ENCODE measurements at places on chromosomes 16 and 17.

- DNase-seq: no peak
Observed at GRCh38 chr17:66422186-66422585, 119.8 kb downstream of the PRKCA start.

DNA sequence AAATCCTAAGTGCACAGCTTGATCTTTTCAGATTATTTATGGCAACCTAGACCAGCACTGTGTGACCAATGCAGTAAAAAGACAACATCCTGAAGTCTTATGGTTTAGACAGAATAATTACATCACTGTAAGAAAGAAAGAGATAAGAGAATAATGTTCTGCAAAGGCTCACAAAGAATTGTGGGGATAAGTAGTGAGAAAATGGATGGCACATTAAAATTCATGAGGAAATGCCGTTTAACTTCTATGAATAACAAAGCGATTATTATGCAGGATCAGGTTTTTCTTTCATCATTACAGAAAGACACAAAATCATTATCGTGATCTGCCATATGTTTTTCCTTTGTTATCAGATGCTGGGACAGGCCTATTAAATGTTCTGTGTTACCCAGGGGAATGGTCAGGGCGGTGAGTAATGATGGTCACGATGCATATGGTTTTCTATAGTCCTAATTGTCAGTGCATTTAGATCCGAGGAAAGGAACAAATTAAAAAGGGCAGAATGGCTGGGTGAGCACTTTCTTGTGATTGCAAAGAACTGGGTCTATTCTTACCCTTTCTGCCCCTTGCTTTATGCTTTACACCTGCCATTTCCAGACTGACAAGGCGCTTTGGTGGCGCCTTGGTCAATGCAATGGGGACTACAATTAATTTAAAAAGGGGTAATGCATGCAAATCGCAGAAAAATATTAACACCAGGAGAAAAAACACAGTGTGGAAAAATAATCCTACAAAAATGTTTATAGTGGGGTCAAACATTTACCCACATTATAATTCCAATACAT is 18.1 kb upstream of the DHX40 start:
- no peak for DNase-seq

GRCh38 chr17:8332688-8333087 is 7.0 kb upstream of the ODF4 start:
- no peak for DNase-seq

GRCh38 chr17:43418441-43419374 is 19.9 kb downstream of the ARL4D start:
- DNase-seq: no peak

- DNase-seq: no peak
Observed at GRCh38 chr16:47939680-47940079, 216.1 kb downstream of the ABCC12 start.

DNA sequence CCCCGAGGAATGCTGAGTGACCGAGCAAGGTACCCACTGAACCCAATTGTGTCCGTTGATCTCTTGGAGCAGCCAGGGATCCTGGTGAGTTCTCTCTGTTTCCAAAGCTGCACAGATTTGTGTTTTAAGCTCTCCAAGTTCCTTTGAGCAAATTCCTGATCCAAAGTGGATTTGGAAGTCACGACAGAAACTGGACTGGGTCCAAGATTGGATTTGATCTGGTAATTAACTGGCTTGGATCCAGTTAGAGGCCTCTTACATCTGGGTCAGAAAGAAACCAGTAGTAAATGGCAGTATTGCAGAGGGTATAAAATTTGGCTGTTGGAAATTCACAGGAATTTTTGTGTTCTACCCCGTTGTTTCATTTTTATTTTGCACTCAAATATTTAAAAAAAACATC is 119.5 kb downstream of the PMP22 start:
- no peak for DNase-seq

- DNase-seq: no peak
Observed at GRCh38 chr17:79684132-79684985, 46.4 kb upstream of the ENPP7 start.

GRCh38 chr17:19513897-19514488 is 19.7 kb upstream of the SLC47A1 start:
- DNase-seq: peak; percentile 40

- no peak for DNase-seq
Observed at GRCh38 chr16:67667453-67667816, 821 bp downstream of the C16orf86 start.

GRCh38 chr17:71176928-71177443 is 943.8 kb upstream of the SOX9 start:
- DNase-seq: no peak

DNA sequence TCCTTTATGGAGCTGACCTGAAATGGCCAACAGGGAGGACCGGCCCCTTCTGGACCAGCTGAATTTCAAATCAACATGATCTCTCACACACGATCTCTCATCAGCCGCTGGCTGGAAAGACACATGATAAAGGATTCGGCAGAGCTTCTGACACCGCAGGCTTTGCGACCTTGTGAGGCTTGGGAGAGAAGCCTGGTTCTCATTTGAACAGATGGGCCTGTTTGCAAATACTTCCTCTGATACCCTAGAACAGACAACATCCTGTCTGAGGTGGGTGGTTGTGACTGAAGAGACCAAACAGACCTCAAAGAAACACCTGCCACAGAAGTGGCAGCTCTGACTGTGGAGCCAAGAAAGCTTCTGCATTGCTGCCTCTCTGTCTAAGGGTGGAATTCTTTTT is 77.9 kb upstream of the SDK2 start:
- peak; percentile 6 for DNase-seq

DNA sequence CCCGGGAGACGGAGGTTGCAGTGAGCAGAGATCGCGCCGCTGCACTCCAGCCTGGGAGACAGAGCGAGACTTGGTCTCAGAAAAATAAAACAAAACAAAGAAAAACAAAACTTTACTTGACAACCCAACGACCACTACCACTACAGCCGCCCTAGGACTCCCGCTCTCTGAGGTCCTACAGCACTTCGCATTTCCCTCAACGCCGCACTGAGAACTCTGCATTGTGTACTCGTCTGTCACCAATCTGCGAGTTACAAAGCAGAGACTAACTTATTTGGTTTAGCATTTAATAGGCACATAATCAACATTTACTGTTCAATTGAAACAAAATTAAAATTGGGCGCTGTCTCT is 479 bp upstream of the ZNF207 start:
- no peak for DNase-seq

DNA sequence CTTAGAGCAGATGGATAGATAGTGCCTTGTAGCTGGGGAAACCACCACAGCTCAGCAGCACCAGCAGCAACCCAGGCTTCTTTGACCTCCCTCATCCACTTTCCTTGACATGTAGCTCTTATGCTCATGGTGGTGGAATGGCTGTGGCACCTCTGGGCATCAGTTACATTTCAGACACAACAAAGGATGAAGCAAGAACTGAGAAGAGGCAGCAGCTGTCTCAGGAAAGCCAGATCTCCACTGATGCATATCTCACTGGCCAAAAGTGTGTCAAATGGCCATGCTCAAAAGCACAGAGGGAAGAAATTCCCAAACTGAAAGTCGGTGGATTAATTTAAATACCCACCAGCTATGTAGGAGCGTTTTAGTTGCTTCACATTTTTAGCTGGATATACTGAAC is 671.4 kb upstream of the SALL1 start:
- no peak for DNase-seq

DNA sequence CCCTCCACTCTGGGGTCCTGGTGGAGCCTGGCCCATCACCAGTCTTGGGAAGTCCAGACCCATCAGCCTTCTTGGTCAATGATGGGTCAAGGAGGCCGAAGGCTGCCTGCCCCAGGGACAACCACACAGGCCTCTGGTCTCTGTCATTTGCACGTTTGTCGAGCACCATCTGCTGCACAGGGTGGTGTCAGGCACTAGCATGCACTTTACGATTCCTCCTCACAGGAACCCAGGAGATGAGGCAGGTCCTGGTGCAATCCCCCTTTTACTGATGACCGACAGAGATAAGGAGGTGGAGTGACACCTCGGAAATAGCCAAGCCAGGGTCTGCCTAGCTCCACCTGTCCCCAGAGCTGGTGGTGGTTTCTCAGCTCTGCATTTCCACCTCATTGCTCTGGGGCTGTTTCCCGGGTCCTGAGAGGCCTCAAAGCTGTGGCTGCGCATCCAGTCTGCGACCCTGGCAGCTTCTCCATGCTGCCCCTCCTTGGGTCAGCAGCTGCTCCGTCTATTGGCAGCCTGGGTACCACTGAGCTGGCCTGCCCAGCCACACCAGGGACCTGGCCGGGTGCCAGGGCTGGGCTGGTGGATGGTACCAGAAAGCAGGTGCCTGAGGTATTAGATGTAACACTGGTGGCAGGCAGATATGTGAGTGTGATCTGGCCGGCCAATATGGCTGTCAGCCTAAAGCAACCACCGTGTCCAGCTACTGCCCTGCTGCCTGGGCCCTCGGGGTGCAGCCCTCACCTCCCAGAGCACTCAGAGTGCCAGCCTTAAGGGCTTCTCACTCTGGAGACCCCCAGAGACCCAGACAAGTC is 10.0 kb downstream of the MMP15 start:
- DNase-seq: no peak

- DNase-seq: no peak
Observed at GRCh38 chr16:71453036-71453435, 9.0 kb downstream of the ZNF23 start.

DNA sequence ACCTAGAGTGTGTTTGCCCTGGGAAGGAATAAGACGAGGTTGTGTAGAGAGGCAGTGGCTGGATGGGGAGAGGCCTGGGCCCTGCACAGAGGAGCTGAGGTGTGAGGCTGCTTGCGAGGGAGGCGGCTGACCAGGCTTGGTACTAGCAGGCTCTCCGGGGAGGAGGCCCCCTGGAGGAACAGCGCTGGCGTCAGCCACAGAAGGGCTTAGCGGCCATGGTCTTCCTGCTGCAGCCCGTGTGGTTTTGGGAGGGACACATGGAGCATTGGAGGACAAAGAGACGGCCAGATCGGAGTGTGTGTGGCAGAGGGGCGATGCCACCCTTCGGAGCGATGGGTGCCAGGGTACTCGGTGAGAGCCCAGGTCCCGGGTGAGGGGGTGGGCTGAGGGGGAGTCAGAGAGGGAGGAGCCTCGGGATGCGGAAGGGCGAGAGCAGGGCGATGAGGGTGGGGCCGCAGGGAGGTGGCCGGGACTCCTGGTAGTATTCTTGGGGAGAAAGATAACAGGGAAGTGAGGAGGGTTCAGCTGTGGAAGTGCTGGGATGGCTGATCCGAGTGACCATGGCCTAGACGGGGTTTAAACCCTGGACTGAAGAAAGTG is 8.3 kb downstream of the BANP start:
- DNase-seq: no peak

GRCh38 chr17:45042346-45043120 is 8.9 kb downstream of the DCAKD start:
- no peak for DNase-seq

DNA sequence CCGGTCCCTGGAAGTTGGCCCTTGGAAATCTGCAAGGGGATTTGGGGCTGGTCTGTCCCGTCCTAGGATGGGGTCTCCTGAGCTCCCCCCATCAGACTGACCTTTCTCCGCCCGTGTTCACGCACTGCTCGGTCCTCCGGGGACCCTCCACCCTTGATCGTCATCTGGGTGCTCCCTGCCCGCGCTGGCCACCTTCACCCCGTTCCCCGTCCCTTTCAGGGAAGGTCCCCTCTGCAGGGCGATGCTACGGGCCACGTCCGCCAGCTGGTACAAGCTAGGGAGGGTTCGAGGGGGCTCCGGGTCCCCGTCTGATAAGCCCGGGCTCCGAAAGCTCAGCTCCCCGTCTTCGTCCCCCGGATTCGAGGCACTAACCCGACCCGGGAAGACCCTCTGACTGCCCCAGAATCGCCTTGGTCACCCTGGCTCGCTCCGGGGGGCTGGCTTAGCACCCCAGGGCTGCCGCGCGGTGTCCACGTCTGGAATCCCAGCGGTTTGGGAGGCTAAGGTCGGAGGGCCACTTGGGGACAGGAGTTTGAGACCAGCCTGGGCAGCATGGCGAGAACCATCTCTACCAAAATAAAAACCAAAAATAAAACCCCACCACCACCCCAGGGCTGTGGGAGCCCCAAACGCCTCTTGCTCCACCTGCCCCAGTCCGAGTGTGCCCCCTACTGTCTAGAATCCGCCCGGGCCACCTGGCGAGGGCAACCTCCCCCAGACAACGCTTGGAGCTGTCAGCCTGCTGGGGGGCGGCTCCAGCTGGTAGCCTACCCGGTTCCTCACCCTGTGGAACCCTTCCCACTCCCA is 1.1 kb upstream of the SLC43A2 start:
- DNase-seq: peak; percentile 29

DNA sequence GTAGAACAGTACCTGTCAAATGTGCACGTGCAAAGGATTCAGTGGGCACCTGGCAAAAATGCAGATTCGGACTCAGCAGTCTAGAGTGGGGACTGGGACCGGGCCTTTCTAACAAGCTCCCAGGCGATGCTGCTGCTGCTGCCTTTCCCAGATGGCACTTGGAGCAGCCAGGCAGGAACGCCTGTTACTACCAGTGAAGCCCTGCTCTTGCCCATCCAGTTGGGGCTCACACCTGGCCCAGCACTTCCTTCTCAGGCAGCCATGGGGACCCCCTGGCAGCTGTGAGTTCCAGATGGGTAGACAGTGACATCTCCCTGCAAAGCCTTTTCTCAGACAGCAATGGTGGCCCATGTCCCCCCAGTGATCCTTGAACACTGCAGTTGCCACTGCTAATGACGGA is 30.4 kb downstream of the KDM8 start:
- no peak for DNase-seq

- DNase-seq: no peak
Observed at GRCh38 chr17:35750526-35751395, 2.3 kb downstream of the GAS2L2 start.

DNA sequence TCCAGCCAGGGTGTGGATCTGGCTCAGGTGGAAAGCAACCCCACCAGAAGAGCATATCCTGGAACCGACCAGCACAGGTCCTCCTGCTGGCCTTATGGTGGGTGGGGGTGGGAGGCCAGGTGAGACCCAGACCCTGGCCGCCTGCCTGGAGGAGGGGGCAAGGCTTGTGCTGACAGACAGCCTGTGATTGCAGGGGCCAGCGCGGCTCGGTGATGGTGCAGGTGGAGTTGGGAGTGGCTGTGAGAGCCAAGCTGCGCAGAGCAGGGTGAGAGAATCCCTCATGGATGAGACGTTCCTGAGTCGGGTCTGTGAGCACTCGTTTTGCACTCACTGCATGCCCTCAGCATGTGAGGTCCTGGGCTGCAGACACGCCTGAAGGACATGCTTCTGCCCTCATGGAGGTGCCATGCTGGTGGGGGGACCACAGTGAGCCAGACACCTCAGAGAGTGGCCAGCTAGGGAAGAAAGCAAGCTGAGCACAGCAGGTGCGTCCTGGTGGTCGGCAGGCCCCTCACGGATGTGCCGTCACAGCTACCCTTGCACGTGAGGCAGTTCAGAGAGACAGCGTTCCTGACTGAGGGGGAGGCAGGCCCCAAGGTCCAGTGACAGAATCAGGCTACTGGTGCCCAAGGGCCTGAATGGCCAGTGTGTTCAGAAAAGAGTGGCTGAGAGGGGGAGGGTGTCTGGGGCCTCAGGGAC is 3.8 kb upstream of the KCNJ12 start:
- DNase-seq: no peak

GRCh38 chr17:64747938-64748540 is 85.9 kb upstream of the SMURF2 start:
- no peak for DNase-seq

GRCh38 chr17:82696916-82697807 is 1.3 kb downstream of the RAB40B start:
- DNase-seq: no peak

GRCh38 chr16:66141885-66142284 is 224.6 kb upstream of the CDH5 start:
- no peak for DNase-seq

All from activated CD8-positive, alpha-beta memory T cell treated with anti-CD3 and anti-CD28 coated beads for 1 hour (primary cell).